Muscle of back (tissue), 13 donors: ENCODE measurements at places on chromosomes 6 and 20. TPM values are rescaled to one million over a fixed set of nuclear protein-coding genes. Genes with fewer than 3 reads are reported as not detected.

GRCh38 chr20:19382386-19383340 lies 170.2 kb downstream of the SLC24A3 start:
- DNase-seq: no peak

- peak; percentile 67 for DNase-seq
These were observed 22.7 kb downstream of the MRPL14 start for GRCh38 chr6:44104481-44105021.

- no peak for DNase-seq
These were observed 323.3 kb downstream of the BMP2 start for GRCh38 chr20:7090811-7091210.

- DNase-seq: no peak
These were observed 27.3 kb downstream of the JPH2 start for GRCh38 chr20:44159711-44160110.

DNA sequence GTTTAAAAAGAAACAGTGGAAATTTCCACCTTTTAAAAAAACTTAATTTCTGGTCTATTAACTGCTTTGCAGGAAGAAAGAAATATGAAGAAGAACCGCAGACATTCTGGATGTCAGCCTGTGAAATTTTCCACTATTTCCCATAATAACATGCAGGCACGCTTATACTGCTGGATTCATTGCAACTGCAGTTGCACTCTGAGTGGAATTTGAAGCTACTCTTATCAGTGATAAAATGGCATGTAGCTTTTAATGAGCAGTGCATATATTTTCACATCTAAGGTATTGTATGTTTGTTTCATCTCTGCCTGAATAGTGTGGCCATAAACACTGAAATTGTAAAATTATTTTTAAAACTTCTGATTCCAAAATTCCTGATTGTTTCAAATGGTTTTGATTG lies 28.2 kb downstream of the NCOA3 start:
- no peak for DNase-seq

DNA sequence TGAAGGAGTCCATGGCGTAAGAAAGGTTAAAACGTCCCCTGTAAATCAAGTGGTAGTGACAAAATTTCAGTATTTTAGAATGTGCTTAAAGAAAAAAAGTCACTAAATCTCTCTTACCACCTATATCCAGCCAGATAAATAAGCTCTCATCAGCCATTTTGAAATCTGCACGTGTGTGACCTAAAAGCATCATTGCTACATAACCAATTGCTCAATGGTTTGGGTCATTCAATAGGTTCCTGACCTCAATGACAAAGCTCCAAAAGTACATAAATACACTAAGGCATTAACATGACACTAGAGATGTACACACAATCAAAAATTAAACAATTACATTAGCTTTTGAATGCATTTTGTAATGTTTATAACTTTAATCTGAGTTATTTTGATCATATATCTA lies 272.4 kb downstream of the GMDS start:
- no peak for DNase-seq

DNA sequence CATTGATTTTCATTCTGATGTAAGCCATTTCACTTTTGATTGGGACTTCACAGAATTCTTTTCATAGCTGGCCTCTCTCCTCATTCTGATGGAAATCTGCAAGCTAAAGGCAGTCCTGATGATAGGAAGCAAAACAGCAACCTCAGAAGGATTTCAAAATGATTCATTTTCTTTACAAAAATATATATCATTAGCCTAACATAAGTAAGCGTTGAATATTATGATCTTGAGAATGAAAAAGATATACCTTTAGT lies 143.1 kb upstream of the GJE1 start:
- no peak for DNase-seq

GRCh38 chr6:43970913-43971775 lies 156.1 kb downstream of the MRPL14 start:
- no peak for DNase-seq

GRCh38 chr6:33834401-33835392 lies 30.9 kb upstream of the MLN start:
- DNase-seq: no peak

DNA sequence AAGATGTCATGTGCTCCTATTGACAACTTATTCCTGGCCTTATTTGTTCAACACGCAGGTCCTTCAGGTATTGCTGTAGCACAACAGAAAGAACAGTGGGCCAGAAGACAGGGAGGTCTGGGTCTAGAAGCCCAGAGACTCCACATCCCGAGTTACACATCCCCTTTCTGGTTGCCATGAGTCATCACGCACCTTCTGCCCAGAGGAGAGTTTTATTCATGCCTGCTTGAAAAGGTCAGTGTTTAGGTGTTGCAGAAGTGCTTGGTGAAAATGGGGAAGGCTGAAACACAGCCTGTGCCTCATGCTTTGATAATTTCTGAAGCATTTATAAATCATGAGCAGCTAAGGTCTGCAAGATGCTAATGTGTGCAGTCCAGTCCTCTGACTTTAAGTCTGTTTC lies 256.4 kb downstream of the GMPR start:
- no peak for DNase-seq

The CABLES2 gene
- polyA plus RNA-seq: 5.3 TPM

The IPCEF1 gene
- polyA plus RNA-seq: 2.0 TPM

The PDYN gene
- not detected for polyA plus RNA-seq

The HTR1E gene
- polyA plus RNA-seq: not detected

The USP49 gene
- 3.4 TPM for polyA plus RNA-seq

The DAAM2 gene
- 27.3 TPM for polyA plus RNA-seq

The MUC21 gene
- not detected for polyA plus RNA-seq

The PTCHD4 gene
- polyA plus RNA-seq: 3.8 TPM
